Posterior vena cava (tissue), 2 donors: ENCODE measurements at places on chromosomes 12 and 14.

- no peak for DNase-seq
Measured at GRCh38 chr14:103151270-103151945, 28.1 kb downstream of the TNFAIP2 start.

DNA sequence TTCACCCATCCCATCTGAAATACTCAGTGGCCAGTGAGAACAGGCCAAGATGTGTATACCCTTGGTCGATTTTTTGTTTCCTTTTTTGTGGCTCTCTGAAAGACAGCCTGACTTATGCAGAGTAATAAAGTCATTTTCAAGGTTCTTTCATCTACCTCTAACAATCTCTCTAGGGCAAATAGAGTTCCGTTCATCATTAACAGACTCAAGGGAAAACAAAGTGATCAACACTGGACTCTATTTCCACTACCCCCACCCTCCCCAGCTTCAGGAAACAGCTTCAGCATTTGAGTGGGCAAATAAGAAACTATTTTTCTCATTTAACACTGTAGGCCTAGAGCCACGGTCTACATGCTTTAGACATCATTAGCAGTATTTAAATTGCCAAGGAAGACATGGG is 15.9 kb downstream of the PRKAB1 start:
- no peak for DNase-seq

- no peak for DNase-seq
Measured at GRCh38 chr14:88437658-88438057, 52.2 kb downstream of the SPATA7 start.

DNA sequence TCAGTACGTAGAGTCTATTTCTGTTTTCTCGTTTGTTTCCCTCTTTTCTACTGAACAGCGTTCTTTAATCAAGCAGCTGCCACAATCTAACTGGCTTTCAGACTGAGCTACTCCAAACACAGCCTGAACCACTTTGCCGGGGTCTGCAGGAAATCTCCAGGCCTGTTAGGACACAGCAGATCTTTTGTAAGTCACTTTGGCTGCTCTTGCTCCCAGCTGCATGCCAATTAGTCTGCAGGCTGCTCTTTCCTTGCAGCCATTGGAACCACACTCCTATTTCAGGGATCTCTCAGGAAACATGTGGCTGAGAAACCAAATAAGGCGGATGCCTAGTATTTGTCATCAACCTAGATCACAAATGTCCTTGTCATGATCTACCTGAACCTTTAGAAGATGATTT is 73.6 kb downstream of the TMTC1 start:
- DNase-seq, result no peak

DNA sequence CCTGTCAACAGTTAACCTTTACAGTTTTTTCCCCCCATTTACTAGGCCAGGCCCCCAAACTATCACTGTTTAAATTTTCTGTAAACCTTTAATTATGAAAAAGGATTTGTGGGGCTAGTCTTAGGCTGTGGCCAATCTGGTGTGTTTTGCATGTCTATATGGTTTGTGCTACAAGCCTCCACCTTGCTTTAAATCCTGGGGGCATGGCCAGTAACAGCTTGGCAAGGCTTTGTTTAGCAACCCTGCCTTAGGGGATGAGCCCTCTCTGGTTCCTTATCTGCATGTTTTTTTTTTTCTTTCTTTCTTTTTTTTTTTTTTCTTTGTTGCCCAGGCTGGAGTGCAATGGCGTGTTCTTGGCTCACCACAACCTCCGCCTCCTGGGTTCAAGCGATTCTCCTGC is 102.7 kb downstream of the KCNMB4 start:
- DNase-seq, result no peak

DNA sequence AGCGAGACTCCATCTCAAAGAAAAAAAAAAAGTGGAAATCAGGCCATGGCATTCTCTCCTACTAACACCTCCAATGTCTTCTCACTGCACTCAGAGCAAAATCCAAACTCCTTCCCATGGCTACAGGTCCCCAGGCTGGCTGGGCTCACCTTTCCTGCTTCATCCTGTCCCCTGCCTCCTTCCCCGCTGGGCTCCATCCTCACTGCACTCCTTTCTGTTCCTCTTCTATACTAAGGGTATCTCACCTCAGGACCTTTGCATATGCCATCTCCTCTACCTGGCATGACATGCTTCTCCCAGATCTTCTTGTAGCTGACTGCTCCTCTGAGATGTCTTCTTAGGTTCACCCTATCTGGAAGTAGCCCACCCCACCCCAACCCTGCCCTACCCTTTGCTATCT is 111.1 kb downstream of the DPF3 start:
- DNase-seq, result no peak

GRCh38 chr12:48744251-48745008 is 27.9 kb upstream of the CCNT1 start:
- DNase-seq, result no peak

GRCh38 chr12:8032242-8033152 is at the start of gene FOXJ2:
Gene FOXJ2 (plus strand): TSS chr12:8032716. CDS start chr12:8039833, 7,117 bp downstream.
- DNase-seq, result peak; percentile 95

GRCh38 chr12:27280412-27280811 is 36.3 kb downstream of the STK38L start:
- DNase-seq, result no peak

GRCh38 chr14:59772233-59772632 is 98.3 kb downstream of the RTN1 start:
- no peak for DNase-seq

- no peak for DNase-seq
Measured at GRCh38 chr12:92294676-92295440, 149.2 kb upstream of the BTG1 start.

DNA sequence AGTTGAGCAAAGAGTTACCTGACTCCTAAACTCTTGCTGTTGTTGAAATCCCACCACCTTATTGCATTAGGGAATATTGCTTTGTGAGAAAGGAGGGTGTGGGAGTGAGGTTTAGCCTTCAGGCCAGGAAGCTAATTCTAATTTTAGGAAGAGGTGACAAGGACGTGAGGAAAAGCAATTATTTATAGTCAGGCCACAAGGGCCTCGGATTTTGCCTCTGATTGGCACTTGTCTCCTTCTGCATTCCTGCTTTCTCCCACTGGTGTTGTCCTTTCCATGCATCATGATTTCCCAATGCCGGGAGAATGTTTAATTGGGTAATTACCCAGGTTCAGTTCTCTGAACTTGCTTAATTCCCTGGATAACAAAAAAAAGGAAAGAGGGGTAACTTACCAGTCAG is 37.9 kb upstream of the SLC38A2 start:
- no peak for DNase-seq

DNA sequence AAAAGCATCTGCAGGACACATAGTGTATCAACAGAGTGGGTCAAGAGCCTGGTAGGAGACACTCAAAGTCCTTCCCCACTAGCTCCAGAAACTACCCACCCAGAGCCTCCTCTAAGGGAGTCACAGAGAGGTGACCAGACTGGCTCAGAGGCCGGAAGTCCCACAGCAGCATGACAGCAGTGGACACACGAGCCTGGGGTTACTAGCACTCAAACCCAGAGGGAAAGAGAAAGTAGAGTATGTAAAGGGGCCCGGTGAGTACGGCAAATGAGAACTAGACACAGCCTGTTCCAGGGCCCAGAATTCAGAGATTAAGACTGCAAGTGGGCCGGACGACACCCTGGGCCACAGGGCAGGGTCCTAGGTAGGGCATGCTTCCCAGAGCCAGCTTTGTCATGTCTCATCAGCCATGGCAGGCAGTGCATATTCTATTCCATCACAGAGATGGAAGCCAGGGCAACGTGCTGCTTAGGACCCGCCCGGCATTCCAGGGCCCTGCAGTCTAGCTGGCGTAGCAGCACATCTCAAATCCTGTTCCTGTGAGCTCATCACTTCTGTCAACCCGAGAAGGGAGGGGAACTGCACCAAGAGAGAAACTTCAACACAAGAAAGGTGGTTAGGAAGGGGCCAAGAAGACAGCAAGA is 4.2 kb downstream of the IFFO1 start:
- peak; percentile 88 for DNase-seq

- no peak for DNase-seq
Measured at GRCh38 chr12:113396828-113397496, 6.7 kb downstream of the SDS start.

GRCh38 chr12:74551291-74551690 is 13.7 kb downstream of the ATXN7L3B start:
- DNase-seq, result no peak

GRCh38 chr12:132717531-132718387 is 7.1 kb downstream of the PGAM5 start:
- DNase-seq, result no peak

DNA sequence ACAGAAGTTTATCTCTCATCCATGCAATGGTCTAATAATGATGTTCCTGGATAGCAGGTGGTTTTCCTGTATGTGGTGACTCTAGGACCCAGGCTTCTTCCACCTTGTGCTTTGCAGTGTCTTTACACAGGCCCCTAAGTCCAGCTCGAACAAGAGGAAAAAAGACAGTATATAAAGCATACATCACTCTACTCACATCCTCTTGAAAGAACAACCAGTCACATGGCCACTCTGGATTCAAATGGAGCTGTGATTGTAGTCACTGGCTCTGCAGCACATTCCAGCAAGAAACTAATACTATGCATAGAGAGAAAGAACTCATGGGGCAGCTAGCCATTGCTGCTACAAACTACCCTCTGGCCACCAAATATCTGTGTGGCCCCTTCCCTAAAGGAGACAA is 11.5 kb upstream of the E2F7 start:
- no peak for DNase-seq

DNA sequence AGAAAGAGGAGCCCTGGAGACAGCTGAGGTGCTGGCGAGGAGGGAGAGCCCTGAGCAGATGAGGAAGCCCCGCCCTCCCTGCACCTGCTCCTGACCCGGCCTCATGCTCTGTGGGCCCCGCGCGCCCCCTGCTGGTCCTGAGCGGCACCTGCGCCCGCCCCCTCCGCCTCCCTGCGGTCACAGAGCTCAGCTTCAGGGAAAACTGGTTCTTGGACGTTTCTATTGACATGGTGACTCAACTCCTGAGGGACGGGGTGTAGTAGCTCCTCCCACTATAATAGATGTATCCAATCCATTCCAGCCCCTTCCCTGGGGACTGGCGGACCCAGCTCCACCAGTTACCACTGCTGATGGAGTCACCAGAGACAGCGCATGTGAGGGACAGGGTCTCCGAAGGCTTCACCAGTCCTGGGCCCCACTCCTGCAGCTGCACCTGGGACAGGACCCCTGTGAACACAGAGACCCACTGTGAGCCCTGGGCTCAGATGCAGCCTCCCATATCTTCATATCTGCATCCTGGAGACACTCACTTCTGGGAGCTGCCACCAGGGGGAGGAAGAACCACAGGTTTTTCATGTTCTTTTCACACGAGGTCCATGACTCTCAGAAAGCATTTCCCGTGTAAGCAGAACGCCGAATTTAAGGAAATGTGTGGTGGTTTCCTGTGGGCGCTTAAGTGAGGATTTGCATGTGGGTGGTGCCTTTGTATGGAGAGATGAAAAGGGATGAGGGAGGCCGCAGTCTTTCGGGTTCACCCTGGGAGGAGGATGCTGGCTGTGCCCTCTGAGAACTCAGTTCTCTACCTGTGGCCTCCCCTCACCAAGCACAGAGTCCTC is 1346.4 kb downstream of the TMEM121 start:
- peak; percentile 85 for DNase-seq

GRCh38 chr12:109266106-109266879 is 42.8 kb downstream of the FOXN4 start:
- DNase-seq, result no peak

DNA sequence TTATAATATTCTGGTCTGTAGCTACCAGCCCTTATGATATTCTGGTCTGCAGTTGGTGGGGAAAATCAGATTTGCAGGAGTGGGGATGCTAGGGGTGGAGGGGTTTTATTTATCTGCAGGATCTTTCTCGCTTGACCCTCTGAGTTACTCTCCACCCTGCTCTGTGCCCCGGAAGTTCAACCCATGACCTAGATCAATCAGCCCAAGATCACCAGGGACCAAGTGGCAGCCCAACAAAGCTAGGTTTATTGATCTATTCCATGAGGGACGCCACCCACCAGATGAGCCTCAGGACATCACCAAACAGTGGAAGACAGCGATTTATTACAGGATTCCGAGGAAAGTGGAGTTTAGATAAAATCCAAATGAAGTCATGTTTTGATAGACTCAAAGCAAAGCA is 25.8 kb upstream of the C12orf76 start:
- peak; percentile 10 for DNase-seq

GRCh38 chr12:15584366-15585041 is 204.7 kb downstream of the EPS8 start:
- no peak for DNase-seq

- DNase-seq, result no peak
Measured at GRCh38 chr12:51851413-51852124, 3.1 kb upstream of the FIGNL2 start.

GRCh38 chr12:8698132-8698851 is 501 bp downstream of the RIMKLB start:
- DNase-seq, result peak; percentile 91

GRCh38 chr14:22926316-22926715 is 2.9 kb downstream of the PRMT5 start:
- no peak for DNase-seq

- no peak for DNase-seq
Measured at GRCh38 chr12:52634266-52635056, 16.1 kb upstream of the KRT73 start.

DNA sequence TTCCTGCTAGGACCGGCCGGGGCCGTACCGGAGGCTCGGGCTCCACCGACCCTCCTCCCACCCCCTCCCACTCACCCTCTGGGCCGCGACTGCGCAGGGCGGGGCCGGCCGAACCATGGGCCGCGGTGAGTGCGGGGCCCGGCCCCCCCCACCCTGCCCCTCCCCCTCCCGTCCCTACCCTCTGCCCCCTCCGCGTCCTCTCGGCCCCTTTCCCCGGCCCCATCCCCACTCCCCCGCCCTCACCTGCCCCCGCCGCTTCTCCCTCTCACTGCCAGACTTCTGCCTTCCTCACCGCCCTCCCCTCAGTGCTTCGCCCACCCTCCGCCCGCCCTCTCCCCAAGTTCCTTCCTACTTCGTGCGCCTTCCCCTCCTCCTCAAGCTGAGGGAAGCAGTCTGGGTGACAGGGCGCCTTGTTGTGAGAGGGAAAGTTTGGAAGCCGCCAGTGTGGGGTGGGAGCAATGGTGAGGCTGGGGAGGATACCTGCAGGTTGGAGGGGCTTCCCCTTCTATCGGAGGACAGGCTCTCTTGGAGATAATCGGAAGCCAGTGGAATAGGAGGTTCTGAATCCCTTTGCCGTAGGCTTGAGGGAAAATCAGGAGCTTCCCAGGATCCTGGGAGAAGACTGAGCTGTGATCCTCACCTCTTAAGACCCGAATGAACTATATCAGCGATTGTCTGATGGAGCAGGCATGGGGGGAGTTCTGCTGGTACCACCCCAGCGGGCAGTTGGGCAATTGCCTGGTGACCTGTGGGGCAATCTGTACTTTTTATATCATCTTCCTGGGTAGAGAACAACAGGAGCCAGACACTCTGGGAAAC is 472 bp downstream of the MBD6 start:
- peak; percentile 91 for DNase-seq

DNA sequence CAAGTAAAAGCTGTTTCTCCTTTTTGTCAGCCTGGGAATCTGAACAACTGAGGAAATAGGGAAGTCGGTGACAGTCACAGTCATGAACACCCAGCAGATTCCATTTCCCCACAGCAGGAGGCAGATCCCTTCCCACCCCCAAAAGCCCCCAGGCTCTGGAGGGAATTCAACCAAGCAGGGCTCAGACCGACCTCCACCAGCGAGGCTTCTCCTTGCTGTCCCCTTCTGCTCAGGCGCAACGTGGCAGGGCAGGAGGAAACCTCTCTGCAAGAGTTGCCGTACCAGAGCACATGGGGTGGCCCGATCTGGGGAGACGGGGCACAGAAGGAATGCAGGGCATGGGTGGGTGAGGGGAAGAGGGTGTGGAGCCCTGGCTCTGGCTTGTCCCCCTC is 319 bp downstream of the GALNT6 start:
- peak; percentile 80 for DNase-seq

GRCh38 chr12:64265839-64266238 is 43.7 kb upstream of the KICS2 start:
- no peak for DNase-seq
